AML-193 (cell line): ENCODE measurements at places on chromosomes 1 and 21.

- no peak for DNase-seq
Measured at GRCh38 chr1:221998186-221998612, 256.3 kb upstream of the DUSP10 start.

- DNase-seq = no peak
Measured at GRCh38 chr1:43509740-43510375, 20.8 kb upstream of the PTPRF start.

GRCh38 chr1:53506355-53507050, 47.3 kb downstream of the DMRTB1 start:
- no peak for DNase-seq

DNA sequence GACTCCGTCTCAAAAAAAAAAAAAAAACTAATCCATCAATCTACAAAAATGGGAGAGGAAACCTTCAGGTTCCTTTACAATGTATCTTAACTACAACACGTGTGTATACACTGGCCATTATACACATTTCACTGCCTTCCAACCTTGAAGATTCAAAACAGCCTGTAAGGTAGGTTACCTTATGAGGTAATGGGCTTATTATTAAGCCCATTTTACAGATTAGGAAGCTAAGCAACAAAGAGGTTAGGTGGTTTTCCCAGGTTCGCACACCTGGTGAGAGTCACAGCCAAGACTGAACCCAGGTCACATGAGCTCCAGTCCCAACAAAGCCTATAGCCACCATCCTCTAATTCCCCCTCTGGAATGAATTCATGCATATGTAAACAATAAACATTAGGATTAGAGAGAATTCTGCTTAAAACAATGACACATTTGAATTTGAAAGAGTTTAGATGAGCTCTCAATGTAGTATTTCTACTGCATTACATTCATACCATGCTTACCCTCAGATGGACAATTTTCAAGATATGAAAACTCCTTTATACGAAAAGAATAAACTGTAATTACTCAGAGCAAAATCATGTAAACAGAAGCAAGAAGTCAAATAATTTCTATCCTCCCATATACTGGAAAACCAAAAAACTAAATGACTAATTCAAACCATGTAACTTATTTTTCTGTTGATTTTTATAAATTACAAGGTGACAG, 54.8 kb downstream of the EIF4G3 start:
- no peak for DNase-seq

GRCh38 chr1:62732331-62732730, 44.1 kb upstream of the DOCK7 start:
- no peak for DNase-seq

DNA sequence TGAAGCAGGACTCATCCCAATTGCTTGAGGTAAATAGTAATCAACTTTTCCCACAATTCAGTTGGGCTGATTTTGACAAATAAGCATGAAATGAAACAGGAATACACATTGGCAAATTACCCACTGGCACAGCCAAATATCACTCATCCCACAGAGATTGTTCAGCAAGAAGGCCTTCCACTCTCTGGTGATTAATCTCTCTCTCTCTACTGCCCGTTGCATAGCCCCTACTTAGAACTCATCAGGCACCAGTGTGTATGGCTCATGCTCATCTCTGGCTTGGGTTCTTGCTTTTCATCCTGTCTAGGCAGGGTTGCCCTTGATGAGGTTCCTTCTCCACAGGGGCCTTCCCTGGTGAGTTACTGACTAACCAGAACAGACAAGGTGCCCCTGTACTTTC, 1.1 kb downstream of the BSDC1 start:
- DNase-seq = no peak

- DNase-seq = no peak
Measured at GRCh38 chr1:218837051-218837450, 336.6 kb upstream of the LYPLAL1 start.

- no peak for DNase-seq
Measured at GRCh38 chr1:39576016-39576657, 453 bp downstream of the PABPC4 start.

DNA sequence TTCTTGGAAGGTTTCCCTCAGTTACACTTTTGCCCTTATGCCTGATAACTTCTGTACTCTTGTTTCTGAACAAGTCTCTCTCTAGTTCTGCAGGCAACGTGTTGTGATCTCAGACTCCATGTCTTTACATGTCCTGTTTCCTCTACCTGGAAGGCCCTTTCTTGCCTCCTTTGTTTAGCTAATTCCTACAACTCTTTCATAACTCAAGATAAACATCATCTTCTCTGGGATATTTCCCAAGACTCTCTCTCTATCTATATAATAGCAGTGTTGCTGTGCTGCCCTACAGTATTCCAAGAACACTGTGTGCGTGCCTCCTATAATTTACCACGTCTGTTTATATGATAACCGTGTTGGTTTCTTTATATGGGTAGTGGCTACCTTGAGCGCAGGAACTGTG, 47.8 kb downstream of the CHRM3 start:
- no peak for DNase-seq

- no peak for DNase-seq
Measured at GRCh38 chr1:95093296-95093695, 20.5 kb upstream of the ALG14 start.

DNA sequence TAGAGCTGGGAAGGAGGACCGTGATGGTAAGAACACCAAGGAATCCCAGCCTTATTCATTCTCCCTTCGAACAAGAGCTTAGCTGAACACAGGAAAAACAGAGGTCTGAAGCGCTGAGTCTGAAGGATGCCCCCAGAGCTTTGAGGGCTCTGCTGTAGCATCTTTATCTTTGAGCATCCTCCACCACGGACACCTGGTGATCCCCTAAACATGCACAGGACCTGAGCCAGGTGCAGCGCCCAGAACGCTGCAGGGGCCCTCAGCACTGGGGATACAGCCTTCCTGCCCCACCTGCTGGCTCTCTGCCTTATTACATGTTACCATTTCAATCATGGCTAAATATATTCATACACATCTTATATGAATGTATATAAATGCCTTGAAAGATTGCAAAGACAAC, 7.7 kb upstream of the GPATCH4 start:
- peak; percentile 30 for DNase-seq

GRCh38 chr1:54540582-54541295, 7.3 kb upstream of the ACOT11 start:
- DNase-seq = no peak

DNA sequence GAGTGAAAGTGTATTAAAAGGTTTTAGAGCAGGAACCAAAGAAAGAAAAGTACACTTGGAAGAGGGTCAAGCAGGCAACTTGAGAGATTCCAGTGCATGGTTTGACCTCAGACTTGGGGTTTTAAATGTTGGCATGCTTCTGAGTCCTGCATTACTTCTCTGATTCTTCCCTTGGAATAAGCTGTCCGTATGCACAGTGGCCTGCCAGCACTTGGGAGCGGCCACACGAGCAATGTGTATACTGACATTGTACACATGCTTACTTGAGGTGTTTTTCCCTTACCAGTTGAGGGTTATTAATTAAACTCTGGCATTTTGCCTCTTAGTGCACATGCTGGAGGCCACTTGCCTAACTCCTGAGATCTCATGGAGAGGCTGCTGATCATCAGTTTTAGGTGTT, 786.6 kb upstream of the RGS18 start:
- no peak for DNase-seq

GRCh38 chr1:184838504-184838951, 83.9 kb upstream of the EDEM3 start:
- peak; percentile 77 for DNase-seq

DNA sequence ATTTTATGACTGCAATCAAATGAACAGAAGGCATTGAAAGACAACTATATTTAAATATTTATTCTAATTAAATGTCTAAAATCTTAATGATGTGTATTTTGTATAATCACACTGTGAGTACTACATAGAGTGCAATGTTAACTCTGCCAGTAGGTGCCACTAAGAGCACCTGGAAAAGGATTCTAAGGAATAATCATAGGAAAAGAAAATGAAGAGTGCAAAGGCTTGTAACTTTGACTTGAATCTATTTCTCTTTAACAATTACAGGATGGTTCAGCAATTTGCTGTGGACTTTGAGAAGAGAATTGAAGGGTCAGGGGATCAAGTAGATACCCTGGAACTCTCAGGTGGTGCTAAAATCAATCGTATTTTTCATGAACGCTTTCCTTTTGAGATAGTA, 200.4 kb downstream of the DNM3 start:
- DNase-seq = no peak

DNA sequence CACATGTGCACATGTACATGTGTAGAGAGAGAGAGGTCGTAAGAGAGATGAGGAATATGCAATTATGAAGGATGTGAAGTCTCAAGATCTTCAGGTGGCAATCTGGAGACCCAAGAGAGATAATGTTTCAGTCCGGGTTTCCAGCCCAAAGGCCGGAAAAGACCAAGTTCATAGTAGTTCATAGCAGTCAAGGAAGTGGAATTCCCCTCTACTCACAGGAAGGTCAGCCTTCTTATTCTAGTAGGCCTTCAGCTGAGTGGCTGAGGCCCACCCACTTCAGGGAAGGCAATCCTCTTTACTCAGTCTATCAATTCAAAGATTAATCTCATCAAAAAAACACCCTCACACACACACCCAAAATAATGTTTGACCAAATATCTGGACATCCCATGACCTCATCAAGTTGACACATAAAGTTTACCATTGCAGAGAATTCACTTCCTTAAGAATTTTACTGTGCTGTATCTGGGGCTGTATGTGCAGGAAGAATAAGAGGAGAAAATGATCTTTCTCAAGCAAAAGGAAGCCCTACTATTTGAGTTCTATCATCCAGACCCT, 114.6 kb downstream of the TNFSF18 start:
- no peak for DNase-seq
